ENCODE measurements at places on chromosomes 5 and 9.
A peak's percentile ranks its signal among the peaks of the same experiment; 100 is the strongest.

- peak; percentile 74 for DNase-seq
Observed at GRCh38 chr5:135843571-135844337, 9.3 kb downstream of the SLC25A48 start.

DNA sequence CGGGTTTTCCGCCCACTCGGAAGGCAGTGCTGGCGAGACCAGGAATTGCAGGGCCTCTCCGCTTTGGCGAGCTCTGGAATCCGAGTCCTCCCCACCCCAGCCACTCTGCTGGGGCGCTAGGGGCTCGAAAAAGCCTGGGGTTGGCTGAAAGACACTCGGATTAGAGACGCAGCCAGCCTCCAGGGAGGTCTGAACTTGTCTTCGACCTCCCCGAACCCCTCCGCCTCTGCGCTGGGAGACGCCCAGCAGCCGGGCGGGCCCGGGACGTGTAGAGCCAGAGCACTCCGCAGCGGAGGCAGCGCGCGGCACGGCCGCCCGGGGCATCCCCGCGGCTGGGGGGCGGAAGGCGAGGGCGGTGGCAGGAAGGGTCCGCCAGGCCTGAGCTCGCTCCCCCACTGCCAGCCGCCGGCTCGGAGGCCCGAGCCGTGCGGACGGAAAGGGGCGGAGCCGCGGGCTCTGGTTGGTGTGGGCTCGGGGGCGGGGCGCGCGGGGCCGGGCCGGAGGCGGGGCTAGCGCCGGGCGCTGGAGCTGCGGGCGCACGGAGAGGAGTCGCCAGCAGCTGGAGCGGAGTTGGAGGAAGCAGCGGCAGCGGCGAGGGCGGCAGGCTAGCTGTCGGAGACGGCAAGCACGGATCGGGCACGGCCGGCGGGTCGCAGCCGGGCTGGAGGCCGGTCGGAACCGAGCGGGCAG is at the start of gene PIK3R1:
Gene PIK3R1 (plus strand): TSS at position 549 of the 690 bp plus-strand sequence. CDS start 10,920 bp downstream, outside the sequence.
- peak; percentile 93 for DNase-seq

GRCh38 chr5:82356808-82357671 is 78.9 kb upstream of the RPS23 start:
- DNase-seq: peak; percentile 77

- no peak for DNase-seq
Observed at GRCh38 chr5:54820346-54821134, 164.9 kb downstream of the ESM1 start.

DNA sequence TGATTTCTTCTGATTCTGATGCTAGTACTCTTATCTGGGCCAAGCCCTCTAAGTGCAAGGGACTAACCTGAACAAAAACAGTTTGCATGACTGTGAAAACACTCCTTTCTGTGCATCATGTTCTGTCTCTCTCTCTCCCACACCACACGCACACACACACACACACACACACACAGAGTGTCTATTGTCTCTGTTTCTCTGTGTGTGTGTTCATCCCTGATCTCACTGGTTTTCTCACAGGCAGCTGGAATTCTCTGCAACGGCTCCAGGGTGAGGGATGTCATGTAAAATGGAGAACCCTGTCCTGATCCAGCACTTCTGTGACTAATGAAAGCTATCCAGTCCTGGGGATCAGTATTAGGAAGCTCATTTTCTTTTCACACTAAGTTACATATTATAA is 453.1 kb upstream of the RGMB start:
- DNase-seq: no peak

DNA sequence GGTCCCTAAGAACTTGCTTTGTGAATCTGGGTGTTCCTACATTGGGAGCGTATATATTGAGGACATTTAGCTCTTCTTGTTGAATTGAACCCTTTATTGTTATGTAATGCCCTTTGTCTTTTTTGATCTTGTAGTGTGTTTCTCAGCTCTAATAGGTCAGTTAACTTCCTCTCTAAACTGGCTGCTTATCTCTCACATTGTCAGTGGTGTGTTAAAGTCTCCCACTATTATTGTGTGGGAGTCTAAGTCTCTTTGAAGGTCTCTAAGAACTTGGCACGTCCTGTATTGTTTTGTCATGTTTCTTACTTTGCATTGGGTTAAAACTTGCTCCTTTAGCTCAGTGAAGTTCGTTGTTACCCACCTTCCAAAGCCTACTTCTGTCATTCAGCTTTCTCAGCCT is 36.2 kb downstream of the RIC1 start:
- DNase-seq: no peak

DNA sequence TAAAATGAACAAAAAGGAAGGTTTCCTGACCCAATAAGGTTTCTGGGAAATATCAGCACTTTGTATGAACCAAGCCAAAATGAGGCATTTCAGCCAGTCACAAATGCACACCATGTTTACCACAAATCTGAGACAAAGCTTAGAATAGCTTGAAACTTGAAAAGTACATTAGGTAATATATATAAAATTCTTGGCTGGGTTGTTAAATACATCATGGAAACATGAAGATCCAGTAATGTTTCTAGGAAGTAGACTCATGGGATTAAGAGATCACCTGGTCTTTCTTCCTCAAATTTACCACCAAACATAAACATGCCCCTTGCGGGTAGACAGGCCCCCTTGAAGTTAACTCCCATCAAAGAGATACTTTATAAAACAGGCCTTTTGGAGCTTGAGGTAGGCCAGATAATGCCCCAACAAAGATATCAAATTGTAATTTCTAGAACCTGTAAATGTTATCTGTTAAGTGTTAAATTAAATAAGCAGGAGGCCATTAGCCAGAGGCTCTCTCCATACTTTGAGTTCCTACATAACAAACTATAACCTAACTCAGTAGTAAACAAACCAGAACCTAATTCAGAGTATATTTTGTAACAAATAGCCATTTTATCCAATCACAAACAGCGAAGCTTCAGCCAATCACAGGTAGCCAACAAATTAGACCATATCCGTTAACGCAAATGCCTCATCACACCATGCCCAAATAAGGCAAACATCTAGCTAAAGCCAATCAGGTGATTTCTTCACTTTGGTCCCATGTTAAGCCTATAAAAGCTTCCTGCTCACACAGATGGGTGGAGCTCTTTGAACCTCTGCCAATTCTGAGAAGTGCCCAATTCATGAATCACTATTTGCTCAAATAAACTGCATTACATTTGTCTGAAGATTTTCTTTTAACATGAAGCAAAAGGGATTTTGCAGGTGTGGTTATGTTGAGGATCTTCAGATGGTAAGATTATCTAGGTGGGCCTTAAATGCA is 127.9 kb upstream of the TARS1 start:
- DNase-seq: peak; percentile 74

DNA sequence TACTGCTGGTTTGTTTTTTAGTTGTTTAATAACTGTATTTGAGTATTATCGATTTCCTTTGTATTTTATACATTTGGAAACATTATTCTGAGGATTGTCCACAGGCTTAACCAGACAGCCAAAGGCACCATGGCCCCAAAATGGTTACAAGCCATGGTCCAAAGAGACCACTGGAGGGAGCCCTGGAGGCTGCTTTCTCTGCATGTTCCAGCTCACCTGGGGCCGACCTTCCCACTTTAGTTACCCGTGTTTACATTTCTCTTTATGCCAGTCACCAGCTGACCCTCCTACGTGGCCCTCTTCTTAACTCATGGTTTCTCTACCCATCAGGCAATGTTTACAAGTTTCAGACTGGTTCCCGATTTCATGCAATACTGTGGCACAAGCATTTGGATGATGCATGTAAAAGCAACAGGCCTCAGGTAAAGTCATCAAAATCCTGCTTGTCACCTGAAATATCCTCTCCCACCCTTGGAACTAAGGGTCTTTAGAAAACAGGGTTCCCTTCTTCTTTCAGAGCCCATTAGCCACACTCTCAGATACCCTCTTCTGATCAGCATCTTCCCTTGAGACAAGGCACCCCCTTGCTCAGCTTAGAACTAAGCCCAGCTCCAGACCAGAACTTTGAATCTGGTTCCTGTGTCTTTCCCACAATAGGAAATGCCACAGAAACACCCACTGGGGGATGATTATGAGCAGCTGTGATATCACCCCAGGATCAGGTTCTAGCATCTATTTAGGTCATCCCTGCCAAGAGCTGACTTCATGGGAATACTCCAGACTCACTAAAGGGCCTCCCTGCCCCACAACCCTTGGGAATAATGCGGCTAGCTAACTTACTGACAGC is 49.9 kb upstream of the GARNL3 start:
- peak; percentile 75 for DNase-seq

GRCh38 chr9:97479496-97480159 is 21.8 kb upstream of the TMOD1 start:
- DNase-seq: no peak

- DNase-seq: no peak
Observed at GRCh38 chr5:59390989-59391388, 502.5 kb downstream of the PDE4D start.

DNA sequence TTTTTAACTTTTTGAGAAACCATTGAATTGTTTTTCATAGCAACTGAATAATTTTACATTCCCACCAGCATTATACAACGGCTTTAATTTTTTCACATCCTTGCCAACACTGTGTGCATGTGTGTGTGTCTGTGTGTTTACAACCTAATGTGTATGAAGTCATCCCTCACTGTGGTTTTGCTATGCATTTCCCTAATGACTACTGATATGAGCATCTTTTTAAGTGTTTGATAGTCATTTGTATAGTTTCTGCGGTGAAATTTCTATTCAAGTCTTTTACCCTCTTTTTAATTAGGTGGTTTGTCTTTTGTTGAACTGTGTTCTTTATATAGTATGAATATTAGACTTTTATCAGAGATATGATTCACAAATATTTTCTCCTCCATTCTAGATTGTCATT is 263.1 kb upstream of the COX7C start:
- no peak for DNase-seq

DNA sequence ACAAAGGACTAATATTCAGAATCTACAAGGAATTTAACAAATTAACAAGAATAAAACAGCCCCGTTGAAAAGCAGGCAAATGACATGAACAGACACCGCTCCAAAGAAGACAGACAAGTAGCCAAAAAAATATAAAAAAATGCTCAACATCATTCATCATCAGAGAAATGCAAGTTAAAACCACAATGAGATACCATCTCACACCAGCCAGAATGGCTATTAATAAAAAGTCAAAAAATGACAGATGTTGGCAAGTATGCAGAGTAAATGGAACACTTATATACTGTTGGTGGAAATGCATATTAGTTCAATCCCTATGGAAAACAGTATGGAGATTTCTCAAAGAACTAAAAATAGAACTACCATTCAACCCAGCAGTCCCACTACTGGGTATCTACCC is 302.7 kb upstream of the RGMB start:
- DNase-seq: no peak

DNA sequence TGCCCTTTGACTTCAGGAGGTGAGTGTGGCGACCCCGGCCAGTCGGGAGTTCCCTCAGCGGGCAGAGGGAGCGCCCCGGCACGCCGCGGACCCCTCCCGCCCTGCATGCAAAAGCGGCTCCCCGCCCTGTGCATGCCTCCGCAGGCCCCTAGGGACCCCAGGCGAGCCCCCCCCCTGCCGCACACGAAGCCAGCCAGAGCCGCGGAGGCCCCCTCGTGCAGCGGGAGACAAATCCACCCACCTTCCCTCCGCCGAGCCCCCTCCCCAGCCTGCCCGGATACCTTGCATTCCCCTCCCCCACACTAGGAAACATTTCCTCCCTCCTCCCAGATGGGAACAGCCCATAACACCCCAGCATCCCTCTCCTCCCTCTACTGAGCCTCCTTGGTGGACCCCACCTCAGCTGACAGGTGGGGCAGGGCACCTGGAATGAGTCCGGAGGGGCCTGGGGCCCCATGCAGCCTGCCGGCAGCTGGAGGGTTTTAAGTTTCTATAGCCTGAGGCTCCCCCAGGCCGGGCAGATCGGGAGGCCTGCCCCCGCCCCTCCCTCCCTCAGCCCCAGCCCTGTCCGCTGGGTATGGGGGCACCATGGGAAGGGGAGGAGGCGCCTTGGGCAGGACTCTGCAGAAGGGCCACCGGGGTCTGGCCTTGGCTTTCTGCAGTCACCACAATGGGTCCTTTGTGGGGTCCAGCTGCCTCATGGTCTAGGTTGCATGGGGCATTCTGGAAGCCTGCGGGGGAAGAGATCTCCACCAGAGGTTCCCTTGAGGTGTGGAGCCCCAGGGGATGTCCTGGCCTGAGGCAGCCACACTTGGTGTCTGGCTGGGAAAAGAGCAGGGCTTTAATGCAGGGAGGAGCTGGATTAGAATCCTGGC is 601 bp downstream of the ERGIC1 start:
- no peak for DNase-seq

DNA sequence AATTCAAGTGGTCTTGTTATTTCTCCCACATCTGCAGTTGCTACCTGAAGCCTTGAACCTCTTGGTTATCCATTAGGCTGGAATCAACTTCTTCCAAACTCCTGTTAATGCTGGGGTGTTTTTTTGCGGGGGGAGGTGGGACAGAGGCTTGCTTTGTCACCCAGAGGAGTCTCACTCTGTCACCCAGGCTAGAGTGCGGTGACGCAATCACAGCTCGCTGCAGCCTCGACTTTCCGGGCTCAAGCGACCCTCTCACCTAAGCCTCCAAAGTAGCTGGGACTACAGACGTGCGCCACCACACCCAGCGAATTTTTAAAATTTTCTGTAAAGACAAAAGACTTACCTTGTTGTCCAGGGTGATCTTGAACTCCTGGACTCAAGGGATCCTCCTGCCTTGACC is 4.4 kb downstream of the SCGB3A1 start:
- no peak for DNase-seq

GRCh38 chr5:82425591-82425990 is 147.4 kb upstream of the RPS23 start:
- DNase-seq: no peak

DNA sequence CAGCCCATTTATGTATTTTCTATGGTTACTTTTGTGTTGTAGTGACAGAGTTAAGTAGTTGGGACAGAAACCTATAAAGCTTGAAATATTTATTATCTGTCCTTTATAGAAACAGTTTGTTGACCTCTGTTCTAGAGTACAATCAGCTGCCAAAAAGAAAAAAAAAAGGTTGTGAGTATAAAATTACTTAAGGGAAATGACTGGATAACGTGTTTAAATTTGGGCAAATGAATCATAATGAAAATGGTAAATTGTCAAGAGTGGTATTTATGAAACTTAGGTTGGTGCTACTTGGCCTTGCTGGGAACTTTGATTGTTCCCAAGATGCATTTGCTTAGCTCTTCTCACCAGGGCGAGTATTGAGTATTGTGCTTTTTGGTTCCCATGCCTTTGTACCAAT is 70.2 kb upstream of the IL6ST start:
- no peak for DNase-seq

- DNase-seq: no peak
Observed at GRCh38 chr5:159345861-159346260, 15.6 kb upstream of the IL12B start.

DNA sequence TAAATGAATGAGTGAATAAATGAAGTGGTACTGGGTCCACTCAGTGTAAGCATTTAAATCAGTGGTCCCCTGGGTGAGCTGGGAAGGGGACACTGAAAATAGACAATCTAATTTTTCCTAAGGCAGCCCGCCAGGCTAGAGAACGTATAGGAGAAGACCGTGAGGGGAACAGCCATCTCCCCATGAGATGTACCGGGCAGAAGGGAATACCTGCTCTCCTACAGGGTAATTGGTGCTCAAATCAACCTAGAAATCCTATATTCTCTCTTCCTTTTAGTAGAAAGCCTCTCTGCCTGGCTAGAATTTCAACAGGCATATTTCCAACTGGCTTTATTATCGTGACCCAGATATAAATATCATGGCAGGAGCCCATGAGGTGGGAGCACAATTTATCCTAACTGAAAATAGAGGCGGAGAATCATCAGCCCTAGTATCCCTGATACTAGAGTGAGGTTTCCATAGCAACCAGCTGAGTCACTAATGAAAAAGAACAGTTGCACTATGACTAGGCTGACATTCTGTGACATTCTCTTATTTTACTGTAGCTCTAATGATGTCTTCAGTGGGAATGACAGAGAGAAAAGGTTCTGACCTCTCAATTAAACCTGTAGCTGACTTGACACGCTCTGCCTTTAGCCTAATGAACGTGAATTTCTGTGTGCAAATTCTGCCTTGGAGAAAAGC is 96.5 kb upstream of the CAST start:
- DNase-seq: no peak
